ENCODE measurements at places on chromosomes 6 and 20.

DNA sequence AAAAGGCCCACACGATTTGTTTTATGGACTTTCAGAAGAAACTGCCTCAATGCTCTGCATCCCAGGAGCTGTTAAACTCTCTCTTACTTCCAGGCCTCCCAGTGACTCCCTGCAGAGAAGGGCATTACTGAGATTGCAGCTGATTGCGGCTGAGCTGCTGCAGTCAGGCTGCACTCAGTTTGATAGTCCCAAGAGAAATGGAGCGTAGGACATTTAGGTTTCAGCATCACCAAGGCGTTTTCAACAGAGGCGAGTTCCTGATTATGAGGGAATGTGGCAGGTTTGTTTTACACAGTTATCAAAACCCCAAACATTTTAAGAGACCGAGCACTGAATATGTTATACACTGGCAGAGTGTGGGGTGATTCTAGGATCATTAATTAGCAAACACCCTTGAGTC lies 145.6 kb downstream of the TBX18 start:
- no peak for DNase-seq

DNA sequence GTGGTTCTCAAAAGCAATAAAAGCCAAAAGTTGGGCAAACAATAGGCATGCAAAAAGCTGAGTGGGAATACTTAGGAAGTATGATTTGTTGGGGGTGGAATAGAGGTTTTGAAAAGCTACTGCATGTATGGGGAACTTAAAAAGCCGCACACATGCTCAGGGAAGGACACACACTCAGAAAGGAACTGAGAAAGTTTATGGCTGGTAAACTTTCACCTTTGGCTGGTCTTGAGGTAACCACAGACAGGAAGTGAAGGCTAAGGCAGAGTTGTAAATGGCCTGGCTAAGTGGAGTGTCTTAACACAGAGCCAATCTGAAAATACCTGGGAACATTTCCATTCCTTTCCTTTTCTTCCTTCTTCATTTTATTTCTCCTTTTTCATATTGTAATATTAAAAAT lies 134.5 kb upstream of the EXOC2 start:
- DNase-seq = no peak

DNA sequence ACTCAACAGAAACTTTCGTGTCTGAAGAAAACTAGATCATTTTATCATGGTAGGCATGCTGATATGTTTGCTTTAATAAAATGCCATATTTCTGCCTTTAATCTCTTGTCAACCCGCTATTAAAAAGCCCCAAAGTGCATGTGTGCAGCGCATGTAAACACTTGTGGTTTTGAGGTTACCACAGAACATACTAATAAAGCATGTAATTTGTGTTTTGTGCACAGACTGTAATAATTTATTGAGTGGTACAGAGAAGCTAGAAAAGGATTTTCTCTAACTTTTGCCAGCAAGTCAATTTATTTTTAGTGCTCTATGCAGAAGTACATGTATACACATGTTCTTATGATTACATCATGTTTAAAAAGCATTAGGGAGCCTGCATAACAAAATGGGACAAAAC lies 349.9 kb upstream of the SLC35B3 start:
- DNase-seq = no peak

DNA sequence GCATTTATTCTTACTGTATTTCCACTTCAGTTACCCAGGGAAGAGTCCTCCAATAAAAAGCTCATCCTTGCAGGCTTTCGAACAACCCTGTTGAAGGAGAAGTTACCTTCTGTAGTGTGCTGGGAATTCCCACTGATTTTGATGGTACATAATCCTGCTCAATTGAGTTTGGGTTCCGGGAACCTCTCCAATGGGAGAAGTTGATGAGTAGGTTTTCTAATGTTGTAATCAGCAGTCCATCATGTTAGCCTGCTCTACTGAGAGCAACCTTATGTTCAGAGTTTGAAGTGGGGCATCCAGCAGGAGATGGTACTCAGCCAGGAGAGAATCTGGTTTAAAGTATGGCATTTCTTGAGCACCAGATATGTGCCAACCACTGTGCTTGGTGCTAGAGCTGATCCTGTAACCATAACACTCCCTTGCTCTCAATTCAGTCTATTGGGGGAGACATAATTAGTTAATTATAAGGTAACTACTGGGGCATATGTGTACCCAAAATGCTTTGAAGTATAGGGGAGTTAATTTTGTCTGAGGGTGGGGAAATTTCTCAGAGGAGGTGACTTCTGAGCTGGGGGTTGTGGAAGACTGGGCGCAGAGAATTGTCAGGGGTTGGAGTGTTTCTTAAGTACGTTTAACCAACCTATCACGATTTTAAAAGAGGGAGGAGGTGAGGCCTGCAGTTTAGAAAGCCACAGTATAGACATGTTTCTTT lies 2.1 kb downstream of the TOP1 start:
- no peak for DNase-seq
